NCI-H2081 (cell line): ENCODE measurements at places on chromosomes 11 and 22.

DNA sequence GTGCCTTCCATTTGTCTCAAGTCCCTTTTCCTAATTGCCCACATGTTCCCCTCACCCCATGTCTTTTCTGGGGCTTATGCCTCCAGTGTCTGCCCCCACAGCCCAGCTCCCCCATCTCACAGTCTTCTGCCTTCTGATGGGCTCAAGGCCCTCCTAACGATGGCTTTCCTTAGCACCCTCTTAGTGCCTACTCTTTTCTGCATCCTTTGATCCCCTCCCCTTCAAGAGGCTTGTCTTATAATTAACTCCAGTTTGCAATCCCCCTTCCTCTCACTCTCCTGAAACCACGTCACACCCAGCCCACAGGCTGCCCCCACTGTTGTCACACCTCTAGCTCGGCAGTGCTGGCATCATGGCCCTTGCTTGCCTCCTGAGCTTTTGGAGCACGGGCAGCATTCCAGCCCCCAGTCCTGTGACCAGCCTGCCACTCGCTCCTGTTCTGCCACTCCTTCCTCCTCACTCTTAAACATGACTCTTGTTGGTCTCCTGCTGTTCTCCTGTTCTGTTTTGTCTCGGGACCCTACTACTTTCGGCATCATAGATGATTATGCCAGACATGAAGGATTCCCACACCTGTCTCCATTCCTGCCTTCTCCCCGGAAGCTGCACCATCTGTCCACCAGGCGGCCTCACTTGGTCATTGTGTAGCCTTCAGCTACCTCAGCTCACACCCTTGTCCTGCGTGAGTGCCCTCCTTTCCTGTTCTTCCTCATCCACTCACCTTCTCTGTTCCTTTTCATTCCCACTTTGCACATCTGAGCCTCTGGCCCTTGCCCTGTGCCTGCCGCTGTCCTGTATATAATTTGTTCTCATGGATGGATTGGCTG is 26.1 kb downstream of the UBE2L3 start:
- DNase-seq, result no peak

DNA sequence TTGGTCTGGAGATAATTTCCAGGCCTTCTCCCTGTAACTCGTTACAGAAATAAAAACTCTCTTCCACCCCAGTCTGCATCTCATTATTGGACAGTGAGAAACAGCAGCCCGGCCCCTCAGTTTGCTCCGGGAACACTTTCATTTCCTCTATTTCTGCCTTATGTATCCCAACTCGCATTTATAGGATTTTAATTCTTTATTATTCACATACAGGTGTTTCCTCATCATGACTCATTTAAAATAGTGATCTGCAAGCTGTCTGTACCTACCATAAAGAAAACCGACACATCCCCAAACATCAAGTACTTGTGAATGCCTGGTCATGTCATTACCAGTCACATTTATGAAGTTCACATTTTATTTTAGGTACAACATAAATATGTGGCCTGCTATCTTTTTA is 42.8 kb downstream of the PIWIL3 start:
- DNase-seq, result no peak

DNA sequence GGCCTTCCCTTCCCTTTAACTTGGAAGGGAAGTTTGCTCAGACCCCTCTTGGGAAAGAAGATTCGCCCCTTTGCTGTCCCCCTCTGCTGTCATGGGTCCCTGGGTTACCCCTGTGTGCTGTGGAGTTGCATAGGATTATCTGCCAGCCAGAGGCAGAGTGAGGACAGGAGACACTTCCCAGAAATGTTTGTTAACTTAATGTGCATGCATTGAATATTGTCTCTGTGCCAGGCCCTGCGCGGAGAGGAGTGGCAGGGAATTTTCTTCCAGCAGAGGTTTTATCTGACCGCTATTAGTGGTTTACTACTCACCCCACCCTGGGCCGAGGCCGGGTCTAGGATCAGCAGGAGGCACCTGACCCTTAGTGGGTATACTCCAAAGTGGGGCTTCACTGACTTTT is 894.8 kb downstream of the TBC1D22A start:
- no peak for DNase-seq

GRCh38 chr11:134398644-134399292 is 13.3 kb downstream of the B3GAT1 start:
- no peak for DNase-seq

DNA sequence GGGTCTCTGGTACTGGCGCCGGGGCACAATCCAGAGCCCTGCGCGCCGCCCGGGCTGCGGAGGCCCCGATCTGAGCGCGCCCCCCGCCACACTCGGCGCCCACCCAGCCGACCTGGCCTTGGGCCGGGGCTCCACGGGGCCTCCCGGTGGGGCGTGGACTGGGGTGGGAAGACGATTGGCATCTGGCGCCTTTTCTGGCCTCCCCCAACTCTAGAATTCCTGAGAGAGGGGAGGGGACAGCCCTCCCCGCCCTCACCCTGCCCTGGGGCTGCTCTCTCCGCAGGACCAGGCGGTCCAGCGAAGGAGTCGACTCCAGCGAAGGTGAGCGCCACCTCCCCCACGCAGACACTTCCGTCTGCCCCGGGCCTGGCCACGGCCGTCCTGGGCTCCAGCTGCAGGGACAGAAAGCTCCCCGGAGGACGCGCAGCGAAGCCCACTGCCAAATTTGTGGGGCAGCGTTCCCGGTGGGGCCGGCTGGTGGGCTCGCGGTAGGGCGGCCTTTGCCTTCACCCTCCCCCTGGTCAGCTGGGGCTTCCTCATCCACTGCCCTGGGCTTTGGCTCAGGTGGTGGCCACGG is 593 bp downstream of the SSH3 start:
- no peak for DNase-seq

- no peak for DNase-seq
Observed at GRCh38 chr22:38135133-38135706, 24.7 kb upstream of the BAIAP2L2 start.

- DNase-seq, result no peak
Observed at GRCh38 chr22:50206599-50206998, 5.8 kb downstream of the SELENOO start.

DNA sequence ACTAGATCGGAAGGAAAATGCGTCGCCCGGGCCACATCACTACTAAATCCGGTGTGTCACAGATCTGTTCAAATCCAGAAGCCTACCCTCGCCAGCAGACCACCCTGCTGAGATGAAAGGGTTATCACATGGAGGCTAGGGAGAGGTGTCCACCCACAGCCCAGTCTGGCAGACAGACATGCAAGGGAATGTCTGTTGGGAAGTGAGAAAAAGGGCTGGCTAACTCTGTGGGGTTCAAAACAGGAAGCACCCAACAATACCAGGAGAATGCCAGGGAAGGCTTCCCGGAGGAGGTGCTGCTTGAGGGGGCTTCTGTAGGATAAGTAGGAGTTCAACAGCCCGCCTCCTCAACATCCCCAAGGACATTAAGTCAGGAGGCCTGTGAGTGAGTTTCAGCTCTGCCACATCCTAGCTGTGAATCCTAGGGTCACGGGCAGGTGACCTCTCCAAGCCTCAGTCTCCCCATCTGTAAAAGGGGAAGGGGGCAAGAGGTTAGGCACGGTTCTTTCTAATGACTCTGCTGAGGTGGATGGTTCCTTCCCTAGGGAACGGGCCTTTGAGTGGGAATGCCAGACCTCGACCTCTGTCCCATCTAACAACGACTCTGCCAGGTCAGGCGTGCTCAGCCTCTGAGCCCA is 1.1 kb downstream of the TPST2 start:
- no peak for DNase-seq

- DNase-seq, result no peak
Observed at GRCh38 chr11:1346669-1347390, 37.4 kb upstream of the TOLLIP start.

DNA sequence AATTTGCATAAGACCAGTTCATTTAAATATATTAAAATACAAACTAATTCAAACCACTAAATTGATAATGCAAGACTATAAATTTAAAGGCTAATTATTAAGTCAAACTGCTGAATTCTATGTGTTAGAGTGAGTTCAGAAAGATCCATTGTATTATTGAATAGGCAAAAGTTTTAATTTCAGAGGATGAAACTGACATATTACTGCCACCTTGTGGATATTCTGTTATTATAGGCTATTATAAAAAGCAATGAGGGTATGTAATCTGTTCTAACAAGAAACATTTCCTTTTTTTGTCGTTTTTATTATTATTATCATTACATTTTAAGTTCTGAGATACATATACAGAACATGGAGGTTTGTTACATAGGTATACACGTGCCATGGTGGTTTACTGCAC is 20.9 kb upstream of the NAALAD2 start:
- DNase-seq, result no peak

GRCh38 chr11:119084663-119085436 is at the start of gene HMBS:
HMBS (plus strand) TSS chr11:119084881; CDS start chr11:119085034, 153 bp downstream.
- peak; percentile 94 for DNase-seq

DNA sequence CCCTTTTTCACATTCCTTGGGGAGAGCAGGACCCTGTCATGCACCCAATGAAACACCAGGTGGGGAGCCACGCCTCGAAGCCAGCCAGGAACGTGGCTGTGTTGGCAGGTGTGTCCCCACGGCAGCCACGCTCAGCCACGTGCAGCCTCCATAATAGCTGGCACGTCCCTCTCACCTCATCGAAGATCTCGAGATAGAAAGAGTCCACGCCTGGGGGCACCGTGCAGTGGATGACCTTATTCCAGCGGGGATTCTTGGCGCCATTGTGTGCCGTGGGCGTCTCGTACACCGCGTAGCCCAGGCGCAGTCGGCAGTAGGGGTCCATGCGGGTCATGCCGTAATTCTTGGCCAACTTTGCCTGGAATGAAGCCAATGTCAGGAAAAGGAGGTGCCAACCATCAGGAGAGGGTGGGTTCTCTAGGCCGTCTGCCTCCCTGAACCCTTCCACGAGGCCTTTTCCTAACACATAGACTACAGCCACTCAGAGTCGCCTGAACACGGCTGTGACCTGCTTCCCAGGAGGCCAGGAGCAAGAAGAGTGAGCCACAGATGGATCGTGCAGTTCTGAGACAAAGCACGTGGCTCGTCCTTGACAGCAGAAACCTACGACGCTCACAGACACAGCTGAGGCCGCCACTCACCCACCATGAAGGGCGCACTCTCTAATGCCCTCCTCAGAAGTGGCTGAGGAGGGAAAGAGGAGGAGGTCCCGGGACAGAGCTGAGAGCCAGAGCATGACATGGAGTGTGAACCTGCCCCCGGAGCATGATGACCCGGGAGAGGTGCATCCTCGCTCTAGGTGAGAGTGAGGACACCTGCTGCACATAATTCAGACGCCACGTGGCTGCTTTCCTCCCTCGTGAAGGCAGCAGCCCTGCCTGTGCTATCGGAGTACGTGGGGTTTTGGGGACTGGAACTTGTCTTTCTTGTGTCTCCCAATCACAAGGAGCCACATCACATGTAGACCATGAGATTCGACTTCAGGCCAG is 19.1 kb downstream of the TOLLIP start:
- no peak for DNase-seq

DNA sequence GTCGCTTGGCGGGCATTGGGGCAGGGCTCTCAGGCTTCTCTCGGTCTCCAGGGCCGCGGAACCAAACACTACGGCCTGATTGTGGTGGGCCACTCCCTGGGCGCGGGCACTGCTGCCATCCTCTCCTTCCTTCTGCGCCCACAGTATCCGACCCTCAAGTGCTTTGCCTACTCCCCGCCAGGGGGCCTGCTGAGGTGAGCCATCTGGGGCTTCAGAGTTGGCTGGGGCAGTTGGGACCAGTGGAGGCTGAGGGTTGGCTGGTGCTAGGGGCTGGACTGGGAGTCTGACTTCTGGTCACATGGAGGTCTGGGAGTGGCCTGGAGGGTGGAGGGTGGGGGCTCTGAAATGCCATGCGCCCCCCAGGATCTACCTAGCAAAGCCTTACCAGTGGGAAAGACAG is 15.3 kb upstream of the MYRF start:
- DNase-seq, result no peak

DNA sequence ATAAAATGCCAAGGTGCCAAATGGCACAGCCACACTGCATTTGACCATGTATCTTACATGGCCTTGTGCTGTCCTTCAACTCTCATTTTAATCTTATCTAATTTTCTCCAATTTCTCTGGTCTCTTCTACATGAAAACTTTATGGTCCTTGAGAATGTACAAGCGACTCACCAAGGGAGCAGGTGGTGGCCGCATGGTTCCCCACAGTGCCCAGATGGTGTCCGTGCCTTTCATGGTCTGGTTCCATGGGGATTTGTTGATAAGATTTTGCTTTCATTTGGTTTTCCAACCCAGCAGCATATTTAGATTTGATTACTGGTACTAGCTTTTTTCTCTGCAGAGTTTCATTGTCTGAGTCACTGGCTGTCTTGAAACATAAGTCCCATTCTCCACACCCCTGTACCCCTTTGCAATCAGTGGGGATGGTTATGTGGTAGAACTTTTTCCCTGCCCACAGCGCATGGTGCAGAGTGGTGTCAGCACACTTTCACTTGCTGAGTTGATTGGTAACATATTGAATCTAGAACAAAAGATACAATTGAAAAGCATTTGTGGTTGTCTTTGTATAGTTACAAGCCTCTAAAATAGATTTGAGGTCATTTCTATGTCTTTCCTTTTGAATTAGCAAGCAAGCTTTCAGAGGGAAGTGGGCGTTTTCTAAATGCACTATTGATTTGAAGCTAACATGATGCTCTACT is 24.1 kb downstream of the ZNRF3 start:
- DNase-seq, result no peak

- DNase-seq, result peak; percentile 33
Observed at GRCh38 chr11:116177521-116178210, 595.1 kb downstream of the BUD13 start.

DNA sequence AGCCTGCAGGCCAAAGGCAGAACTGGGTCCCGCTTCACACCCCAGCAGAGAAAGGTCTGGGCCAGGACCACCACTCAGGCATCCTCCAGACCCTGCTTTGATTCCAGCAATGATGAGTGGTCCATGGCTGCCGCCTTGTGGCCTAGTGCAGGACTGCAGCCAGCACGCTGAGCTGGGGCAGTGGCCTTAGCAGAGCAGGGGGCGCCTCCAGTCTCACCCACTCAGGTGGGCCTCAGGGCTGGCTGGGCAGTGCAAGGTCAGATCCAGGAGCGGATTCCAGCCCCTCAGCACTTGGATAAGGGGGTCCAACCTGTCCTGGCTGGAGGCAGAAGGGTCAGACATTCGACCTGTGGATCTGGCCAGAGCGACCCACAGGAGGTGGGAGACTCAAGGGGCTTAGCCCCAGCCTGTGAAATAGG is 9.6 kb upstream of the PDE2A start:
- DNase-seq, result peak; percentile 16

DNA sequence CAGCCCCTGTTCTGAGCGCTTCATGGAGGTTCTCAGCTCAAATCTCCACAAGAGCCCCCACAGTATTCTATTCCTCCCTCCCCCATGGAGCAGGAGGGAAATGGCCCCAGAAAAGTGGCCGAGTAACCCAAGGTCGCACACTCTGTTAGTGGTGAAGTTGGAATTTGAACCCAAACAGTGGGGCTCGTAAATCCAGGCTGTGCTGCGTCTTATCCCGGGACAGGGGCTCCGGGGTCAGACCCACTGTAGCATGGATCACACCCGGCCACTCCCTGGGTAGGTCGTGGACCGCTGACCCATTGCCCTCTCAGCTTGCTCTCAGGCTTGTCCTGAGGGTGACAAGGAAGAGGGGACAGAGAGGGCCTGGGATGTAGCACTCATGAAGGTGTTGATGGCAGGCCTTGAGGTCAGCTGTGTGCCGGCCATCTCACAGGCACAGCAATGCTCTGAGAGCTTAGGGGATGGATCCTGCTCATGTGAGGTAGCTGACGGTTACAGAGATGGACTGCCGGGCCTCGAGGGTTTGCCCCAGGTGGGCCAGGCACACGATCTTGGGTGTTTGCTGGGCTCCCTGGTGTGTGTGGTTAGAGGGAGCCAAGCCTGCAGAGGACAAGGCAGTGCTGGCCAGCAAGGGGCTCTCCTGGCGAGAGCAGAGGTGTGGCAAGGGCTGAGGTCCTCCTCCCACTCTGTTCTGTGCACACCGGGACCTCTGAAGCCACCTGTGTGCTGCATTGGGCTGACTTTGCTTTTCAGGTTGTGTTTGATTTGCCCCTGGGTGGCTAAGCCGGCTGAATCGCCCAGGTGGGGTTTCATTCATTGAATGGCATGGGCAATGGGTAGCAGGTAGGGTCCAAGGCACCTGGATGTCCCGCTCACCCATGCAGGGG is 2.3 kb upstream of the FGF19 start:
- no peak for DNase-seq
